ENCODE measurements at places on chromosomes 7 and 10.

- no peak for DNase-seq
These were observed 4.0 kb upstream of the VIPR2 start for GRCh38 chr7:159148430-159149395.

DNA sequence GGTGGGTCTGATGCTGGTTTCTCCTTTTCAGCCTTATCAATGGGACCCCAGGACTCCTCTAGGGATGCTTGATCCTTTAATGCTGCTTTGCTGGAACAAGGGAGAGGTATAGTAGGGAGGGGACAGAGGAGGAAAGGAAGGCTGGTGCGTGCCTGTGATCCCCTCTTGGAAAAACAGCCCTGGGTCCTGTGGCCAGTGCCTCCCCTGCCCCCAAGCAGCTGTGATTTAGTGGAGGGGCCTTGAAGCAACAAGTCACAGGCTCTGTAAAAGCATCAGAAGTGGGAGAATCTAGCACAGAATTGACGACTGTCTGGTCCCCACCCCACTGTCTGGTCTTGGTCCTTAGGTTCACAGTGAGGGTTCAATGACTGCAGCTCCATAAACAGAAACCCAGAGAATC lies 237.7 kb downstream of the SKAP2 start:
- no peak for DNase-seq

DNA sequence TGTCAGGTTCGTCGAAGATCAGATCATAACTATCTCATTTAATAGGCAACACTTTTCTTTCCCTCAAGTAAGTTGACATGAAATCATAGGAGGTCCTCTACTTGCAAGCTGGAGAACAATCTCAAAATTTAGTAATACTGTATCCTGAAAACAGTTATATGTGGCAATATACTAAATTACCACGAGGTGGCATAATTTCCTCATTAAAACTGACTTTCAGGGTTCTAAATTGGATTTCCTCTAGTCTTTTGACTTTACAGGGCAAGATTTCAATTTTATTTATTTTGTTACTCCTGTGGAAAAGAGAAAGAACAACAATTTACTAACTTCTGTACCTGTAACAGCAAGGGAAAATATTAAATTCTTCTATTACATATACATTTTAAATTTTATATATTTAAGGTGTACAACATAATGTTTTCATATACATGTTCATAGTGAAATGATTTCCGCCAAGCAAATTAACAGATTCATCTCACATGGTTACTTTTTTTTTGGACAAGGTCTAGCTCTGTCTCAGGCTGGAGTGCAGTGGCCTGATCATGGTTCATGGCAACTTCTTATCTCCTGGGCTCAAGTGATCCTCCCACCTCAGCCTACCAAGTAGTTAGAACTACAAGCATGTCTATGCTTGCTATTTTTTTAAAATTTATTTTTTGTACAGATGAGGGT lies 53.4 kb upstream of the CYP2C18 start:
- DNase-seq = no peak

DNA sequence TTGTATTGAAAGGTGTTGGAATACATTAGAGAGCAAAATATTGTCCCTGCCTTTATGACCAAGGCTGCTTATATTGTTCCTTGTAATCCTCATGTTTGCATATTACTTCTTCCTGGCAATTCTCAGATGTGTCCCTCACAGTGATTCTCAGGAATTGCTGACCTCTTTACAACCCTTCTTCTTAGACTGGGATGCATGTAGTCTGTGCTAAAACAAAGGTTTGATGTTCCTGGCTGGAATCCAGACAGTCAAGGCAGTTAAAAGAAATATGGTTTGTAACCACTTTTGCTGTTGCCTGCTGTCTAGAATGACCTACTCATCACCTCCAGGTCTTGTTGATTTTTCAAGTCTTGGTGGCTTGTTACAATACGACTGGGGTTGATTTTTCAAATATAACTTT lies 367.6 kb downstream of the HGF start:
- no peak for DNase-seq

DNA sequence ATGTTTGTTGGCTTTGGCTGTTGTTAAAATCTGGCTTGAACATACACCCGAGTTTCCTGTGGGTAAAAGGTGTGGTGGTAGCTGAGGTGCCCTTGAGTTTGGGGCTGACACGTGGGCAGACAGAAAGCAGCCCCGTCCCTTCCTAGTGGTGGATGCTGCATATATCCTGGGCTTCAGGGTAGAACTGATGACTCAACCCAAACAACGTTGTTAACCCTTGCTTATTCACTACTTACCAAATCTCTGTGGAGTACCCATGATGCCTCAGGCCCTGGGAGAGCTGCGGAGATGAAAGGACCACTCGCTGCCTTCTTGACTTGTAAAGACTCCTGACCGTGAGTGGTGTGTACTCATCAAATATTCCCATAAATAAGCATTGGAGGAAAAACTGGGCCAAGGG lies 245.1 kb downstream of the RAB11FIP2 start:
- DNase-seq = no peak

Measured in stimulated activated CD4-positive, alpha-beta T cell treated with anti-CD3 and anti-CD28 coated beads, Interleukin-12 subunit alpha, Interleukin-12 subunit beta, amount 100 ng/mL, for 48 hours (primary cell).